ENCODE measurements at places on chromosomes 1 and 21.
A peak's percentile ranks its signal among the peaks of the same experiment; 100 is the strongest.

- DNase-seq: no peak
Observed at GRCh38 chr1:164561007-164561406, 2.0 kb downstream of the PBX1 start.

- no peak for DNase-seq
Observed at GRCh38 chr1:245046315-245046714, 108.5 kb upstream of the KIF26B start.

DNA sequence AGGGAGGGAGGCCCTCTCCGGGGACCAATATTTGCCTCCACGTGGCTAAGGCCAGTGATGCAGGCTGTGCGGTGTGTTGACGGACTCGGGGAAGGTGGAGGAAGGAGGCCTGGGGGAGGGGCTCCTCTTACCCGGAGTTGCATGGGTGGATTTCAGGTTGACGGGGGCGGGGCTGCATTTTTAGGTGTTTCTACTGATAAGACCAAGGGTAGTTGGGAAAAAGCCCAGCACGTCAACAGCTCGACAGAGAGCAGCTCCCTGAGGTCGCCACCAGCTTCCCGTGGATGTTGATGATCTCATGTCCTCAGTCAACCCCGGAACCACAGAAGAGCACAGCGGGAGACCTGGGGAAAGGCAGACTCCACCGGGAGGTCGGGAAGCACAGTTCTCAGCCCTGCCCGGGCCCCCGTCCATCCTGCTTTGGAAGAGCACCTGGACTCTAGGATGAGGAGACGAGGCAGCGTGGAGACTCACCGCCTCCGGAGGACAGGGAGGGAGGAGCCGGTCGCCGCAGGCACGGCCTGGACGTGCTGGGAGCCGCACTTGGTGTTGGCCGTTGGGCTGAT lies 32.9 kb upstream of the COL6A1 start:
- no peak for DNase-seq

GRCh38 chr1:60141276-60141675 lies 67.7 kb upstream of the C1orf87 start:
- no peak for DNase-seq

- DNase-seq: no peak
Observed at GRCh38 chr1:26027716-26028489, 6.3 kb downstream of the EXTL1 start.

DNA sequence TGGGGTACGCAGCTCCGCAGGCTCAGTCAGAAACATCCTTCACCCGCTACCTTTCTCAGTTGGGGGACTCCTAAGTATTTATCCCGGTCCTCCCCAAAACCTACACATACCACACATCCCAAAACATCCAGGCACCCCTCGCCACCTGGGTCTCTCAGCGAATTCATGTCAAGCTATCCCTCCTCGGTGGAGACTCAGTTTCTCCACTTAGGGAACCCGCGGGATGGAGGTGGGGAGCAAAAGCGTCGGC lies 1.3 kb upstream of the ZBTB7B start:
- DNase-seq: no peak

DNA sequence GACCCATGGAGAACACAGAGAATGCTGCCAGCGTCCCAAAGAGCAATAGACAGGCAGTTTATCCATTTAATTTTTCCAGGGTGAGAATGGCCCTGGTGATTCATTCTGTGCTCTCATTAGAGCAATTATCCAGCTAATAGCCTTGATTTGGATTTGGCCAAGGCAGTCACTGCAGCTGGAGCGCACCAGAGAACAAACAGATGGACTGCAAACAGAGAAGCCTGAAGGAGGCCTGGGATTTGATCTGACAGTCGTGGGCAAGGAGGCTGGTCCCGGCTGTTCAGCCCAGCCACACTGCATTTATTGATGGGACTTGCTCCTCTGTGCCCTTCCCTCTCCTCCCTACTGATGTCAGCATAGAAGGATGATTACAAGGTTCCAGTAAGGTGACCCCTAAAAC lies 353.9 kb upstream of the C1orf174 start:
- DNase-seq: no peak

DNA sequence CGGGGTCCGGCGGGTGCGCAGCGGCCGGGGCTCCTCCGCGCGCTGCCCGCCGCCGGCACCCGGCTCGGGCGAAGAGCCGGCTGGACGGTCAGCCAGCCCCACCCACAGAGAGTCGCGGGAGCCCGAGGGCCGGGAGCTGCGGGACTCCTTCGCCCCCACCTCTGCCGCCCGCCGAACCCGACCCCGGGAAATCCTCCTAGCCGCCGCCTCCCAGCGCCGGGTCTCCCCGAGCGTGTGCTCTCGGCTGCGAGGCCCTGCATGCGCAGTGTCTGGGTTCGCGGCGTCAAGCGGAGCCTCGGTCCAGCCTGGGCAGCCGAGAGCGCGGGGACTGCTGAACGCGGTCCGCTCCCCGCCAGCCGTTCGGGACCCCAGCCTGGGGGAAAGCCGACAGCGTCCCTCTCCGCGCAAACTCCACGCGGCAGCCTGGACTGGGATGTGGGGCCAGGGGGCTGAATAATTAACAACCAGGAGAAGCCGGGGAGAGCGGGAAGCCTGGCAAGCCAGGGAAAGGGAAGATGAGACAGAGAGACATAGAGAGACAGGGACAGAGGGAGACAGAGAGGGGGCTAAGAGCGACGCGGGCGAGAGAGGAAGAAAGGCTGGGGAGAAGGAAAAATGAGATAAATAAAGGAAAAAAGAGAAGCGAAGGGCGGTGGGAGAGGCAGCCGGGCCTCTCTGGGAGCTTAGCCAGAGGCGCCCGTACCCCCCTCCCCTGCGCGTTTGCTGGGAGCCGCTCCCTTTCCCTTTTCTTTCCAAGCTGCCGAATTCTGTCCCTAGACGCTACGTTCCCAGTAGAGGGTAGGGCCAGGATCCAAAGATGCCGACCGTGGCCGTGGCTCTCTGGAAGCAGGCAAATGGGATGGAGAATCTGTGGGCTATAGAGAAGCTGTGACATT lies 64.2 kb downstream of the MEF2D start:
- DNase-seq: no peak

- DNase-seq: no peak
Observed at GRCh38 chr1:52602856-52603600, 857 bp downstream of the GPX7 start.

GRCh38 chr1:110118636-110119396 lies 6.6 kb downstream of the UBL4B start:
- no peak for DNase-seq

DNA sequence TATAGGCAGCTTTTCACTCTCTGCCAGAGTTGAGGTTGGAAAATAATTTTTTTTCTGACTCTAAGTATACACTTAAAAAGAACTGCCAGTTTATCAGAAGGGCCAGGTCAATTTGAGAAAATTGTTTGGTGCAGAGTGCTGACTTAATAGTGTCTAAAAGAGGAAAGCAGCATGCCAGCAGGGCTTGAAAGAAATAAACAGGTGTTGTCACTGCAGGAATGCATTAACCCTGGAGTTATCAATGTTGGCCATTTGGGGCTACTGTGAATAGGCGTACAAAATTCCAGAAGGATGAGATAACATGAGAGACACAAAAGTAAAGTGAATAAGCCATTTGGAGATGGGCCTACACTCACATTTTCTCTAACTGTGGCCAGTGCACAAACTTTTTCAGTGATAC lies 220.6 kb upstream of the PLD5 start:
- DNase-seq: no peak

DNA sequence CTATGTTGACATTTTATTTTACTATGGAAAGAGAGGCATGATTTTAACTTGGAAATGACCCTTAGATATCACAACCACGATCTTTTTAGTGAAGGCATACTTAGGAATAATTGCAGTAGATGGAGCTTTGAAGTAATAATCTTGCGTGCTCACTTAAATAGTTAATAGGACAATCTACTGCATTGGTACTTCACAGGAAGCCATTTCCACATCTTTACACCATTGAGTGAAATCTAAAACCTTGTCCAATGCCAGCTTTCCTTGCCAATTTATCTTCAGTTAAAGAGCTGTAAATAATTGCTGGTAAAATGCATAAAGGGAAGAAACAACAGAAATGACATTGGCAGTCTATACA lies 586.3 kb downstream of the ADGRL2 start:
- DNase-seq: no peak

GRCh38 chr1:12333036-12333785 lies 103.4 kb downstream of the VPS13D start:
- no peak for DNase-seq

- DNase-seq: no peak
Observed at GRCh38 chr21:36636016-36636415, 62.9 kb upstream of the SIM2 start.

DNA sequence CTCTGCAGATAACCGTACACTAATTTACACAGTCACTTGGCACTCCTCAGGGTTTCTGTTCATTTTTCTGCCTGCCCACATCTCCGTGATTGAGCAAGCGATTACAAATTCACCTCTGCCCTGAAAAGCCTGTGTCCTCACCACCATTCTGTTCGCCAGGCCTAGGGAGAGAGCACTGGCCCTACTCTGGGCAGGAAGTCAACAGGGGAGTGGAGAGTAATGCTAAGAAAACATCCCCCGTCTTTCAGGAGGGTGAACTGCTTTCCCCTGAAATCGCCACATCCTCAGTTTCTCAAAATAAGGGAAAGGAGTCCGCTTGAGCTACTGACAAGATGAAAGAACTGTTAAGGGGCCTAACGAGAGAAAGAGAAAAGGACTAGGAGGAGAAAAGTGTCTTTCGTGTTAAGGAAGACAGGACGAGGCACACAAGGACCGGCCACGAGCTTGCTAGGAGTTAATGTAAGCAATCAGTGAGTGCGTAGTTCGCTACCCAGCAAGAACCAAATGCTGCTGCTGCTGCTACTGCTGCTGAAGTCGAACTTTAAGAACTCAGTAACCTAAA lies 632 bp downstream of the PEX19 start:
- peak; percentile 57 for DNase-seq

GRCh38 chr1:247557926-247558674 lies 9.2 kb downstream of the GCSAML start:
- DNase-seq: no peak

DNA sequence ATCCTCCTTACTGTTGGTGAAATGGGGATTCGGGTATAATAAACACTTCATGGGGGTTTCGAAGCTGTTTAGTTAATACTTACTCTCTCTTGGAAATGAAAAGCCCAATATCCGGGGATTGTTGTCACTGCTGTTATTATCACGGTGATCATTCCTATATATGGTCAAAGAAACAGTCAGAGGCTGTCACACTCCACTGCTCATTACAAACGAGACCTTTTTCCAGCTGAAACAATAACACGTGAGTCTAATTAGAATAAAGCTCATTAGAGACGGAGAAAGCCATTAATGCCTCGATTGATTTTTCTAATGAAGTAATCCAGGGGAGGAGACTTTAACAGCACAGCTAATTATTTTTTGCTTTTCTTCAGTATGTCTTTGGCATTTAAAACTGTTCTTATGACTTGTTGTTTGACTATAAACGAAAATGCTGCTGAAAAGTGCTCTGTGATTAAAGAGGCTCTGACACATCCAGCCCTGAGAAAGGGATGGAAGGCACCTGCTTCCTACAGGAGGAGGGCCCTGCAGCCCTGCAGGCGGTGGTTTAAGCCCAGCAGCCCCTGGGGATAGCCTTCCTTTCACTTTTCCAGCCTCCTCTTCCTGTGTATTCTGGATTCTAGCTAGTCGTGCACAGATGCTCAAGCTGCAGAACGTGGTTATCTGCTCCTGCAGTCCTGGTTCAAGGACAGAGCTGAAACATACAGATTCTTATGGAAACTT lies 143.6 kb downstream of the EDEM3 start:
- DNase-seq: no peak

GRCh38 chr1:221274373-221274772 lies 395.1 kb downstream of the HLX start:
- no peak for DNase-seq

DNA sequence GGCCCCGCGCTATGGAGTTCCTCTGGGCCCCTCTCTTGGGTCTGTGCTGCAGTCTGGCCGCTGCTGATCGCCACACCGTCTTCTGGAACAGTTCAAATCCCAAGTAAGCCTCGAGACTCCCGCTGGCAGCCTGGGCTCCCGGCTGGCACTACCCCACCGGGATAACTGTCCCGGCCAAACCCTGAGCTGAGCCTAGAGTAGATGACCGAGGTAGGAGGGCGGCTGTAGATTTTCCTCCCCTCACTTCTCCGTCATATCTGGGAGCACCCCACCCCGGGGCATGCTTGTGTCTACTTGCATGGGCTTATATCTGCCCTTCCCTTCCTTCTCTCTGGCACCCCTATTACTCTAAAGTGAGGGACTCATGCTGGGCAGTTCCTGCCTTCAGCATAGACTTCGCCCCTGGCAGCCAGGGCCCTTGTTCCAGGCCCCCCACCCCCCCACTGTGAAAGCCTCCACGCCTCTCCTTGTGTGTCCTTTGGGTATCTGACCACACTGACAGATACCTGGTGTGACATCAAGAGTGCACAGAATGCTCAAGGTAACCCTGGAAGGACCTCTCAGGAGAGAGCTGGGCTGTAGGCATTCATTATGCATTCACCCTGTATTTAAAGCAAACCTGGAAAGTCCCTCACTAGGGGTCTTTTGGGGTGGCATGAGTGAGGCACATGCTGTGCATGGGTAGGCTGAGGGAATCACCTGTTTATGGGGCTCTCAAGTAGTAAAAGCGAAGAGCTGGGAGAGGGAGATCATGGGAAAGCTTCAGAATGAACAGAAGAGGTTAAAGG lies 485 bp downstream of the EFNA1 start:
- no peak for DNase-seq

- no peak for DNase-seq
Observed at GRCh38 chr21:17044696-17045095, 468.1 kb upstream of the CXADR start.

DNA sequence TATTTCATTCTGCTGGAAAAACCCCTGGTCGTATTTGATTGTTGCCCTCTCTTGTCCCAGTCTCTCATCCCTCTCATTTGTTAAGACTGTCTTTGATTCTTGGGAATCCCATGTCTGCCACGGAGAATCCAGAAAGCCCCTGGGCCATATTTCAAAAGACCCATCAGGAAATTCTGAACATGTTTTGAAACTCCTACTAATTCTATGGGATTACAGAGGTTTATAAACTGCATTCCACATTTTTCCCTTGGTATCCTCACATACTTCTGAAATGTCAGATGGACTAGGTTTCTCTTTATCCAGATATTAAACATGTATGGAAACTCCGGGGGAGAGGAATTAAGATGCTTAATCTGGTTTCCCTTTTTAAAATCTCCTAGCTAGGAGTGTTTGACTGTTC lies 80.0 kb downstream of the HUNK start:
- no peak for DNase-seq

DNA sequence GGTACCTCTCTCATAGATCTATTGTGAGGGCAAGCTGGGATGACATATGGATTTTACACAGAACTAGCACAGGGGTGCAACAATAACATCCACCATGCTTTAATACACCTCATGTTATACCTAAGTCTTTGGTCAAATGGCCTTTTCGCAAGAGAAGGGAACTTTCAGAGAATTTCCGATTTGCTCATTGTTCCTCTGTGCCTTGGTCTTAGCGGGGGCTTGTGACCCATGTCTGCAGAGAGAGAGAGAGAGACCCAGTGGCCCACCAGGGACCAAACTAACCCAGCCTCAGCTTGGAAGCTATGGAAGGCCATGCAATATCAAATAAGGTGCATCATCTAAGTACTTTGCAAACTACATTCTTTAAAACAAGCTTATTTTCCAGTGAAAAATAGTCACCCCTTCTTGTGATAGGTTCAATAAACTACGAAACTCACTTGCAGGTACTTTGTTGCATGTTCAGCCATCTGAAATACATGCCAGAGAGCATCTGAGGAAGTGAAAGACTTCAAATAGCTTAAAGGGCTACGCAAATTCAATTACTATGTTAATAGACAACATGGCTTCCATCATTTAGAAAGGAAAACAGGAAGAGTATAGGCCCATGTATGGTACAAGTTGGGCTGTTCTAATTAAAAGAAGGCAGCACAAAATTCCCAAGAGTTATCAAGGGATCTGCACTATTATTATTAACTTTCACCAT lies 100.7 kb downstream of the KCNN3 start:
- no peak for DNase-seq

- no peak for DNase-seq
Observed at GRCh38 chr1:104456724-104457123, 707.0 kb downstream of the AMY1C start.

All from HL-60 (cell line).